Thymus (tissue), 14 donors: ENCODE measurements at places on chromosomes 3 and 15. TPM values are rescaled to one million over a fixed set of nuclear protein-coding genes. Genes with fewer than 3 reads are reported as not detected.

DNA sequence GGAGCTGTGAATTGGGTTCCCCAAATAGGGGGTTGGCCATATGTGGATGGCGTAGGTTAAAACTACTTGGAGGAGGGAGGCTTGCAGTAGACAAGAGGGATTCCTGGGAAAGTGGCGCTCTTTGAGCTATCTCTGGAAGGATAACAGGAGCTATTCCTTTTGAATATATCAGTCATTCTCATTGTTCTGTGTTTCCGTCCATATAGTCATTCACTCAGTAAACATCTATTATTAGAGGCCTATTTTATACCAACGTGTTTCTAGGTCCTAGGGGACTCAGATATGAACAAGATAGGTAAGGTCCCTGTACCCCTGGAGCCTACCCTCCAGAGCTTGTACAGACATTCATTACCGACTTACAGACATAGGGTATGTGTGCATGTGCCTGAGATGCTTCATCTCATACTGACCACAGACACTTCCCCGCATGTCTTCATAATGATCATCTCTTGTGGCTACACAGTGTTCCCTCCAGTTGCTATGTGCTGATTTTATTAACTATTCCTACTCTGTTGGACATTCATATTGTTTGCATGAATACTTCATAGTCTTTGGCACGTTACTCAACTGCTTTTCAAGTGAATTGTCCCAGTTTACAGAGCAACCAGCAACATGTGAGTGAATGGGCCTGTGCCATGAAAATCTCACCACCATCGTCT is 55.8 kb upstream of the VILL start:
- DNase-seq, result no peak

Gene C3orf52
- total RNA-seq, result 9.9 TPM

- no peak for DNase-seq
Measured at GRCh38 chr3:47856669-47857068, 53.7 kb downstream of the DHX30 start.

Gene SEMA6D
- total RNA-seq, result 7.6 TPM

GRCh38 chr3:39098473-39099000 is 8.9 kb downstream of the GORASP1 start:
- no peak for DNase-seq

GRCh38 chr15:56877255-56877970 is 41.0 kb upstream of the TCF12 start:
- no peak for DNase-seq

Gene GPR15
- 0.47 TPM for total RNA-seq

GRCh38 chr3:153927107-153927506 is 194.1 kb upstream of the ARHGEF26 start:
- peak; percentile 2 for DNase-seq

Gene DUOXA1
- 0.24 TPM for total RNA-seq

DNA sequence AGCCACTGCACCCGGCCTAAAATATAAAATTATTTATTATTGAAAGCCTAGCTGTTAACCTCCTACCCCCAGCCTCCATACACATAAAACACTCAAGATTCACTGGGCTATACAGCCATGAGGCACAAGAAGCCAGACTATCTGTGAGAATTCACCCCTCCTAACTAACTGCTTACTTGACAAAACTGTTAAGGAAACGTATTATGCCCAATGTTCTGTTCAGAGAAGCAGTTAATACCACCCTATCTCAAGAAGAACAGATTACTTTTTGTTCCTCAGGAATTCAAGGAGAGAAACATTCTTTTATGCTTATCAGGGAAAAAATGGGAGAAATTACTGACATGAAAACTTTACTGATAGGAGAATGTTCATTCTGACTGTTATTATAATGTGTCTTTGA is 144.1 kb downstream of the BBX start:
- no peak for DNase-seq

Gene MB21D2
- 1.5 TPM for total RNA-seq

Gene HGD
- 0.38 TPM for total RNA-seq

DNA sequence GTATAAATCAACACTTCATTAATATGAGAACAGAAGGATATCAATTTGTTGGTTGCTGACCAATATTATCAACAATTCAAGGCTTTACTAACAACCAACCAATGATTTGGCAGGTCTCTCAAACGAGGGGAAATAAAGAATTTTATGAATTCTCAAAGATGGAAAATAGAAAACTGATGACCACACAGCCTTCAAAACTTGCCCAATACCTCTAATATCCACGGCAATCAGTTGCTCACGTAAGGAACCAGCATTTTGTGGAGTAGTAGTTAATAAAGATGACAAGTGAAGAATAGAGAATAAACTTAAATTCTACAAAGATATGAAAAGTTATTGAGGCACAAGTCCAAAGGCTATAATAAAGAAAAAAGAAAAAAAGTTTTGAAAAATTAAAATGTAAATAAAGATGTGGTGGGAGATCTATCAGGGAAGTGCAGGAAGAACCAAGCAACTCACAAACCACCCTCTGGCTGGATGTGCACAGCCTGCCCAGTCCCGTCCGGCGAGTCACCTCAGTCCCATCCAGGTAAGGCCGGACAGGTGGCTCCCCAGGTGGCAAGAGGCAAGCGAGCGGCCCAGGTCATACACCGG is 808 bp downstream of the GK5 start:
- no peak for DNase-seq

DNA sequence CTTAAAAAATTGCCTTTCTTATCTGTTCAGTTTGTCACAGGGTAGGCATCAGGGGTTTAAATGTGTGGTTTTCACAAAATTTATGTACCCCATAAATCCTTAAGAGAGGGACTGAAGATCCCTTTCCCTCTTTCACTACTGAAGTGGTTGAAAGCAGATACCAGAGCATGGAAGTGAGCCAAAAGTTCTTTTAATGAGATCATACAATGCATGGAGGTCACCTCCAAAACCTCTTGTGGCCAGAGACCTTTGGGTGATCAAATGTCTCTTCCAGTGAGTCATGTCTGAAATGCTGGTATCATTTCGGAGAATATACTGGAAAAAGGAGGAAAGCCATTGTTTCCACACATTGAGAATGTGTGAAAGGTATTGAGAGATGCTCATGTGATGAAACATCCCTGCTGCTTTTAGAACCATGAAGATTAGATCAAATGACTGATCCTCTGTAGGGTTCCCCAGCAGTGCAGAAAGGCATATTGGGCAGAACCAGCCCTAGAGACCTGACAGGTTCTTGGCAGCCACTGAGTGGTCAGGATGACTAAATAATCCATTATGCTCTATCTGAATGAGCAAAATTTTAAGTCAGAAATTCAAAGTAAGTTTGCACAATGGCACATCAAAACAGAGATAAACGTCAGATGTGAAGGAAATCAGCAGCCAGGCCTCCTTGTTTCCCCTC is 165.8 kb upstream of the SLC2A2 start:
- DNase-seq, result no peak

Gene FRMD5
- total RNA-seq, result 0.09 TPM

DNA sequence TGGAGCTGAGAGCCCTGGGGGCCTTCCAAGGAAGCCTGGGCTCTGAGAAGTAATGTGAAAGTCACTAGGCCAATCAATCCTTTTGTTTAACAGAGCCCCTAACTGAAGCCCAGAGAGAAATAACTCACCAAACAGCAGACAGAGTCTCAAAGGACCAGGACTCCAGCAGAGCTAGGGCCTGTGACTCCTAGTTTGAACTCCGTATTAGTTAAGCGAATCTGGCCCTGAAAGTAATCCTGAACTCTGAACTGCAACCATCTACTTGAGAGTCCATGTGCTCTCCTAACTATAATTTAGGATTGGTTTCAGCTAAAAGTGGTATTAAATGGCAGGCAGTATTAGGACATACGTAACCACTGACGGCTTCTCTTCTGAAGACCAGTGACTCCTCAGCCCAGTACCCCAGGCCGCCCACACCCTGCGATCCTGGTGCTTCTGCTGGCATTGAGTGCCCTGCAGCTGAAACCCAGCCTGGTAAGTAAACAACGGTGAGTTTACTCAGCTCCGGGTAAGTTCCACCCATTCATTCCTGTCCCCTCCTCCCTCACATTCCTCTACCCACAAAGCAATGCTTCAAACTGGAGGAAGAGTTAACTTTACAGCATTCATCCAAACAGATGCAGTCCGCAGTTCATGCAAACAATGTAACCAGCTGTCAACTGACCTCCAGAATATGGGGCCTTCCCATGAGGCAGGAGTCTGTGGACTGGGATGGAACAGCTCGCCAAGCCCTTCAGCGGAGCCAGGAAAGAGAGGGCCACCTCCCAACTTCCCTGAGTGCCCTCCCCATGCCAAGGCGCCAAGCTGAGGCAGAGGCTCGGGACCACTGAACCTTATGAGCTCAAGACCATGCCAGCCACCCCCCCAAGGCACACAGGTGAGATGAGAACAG is 7.3 kb downstream of the MYO5C start:
- DNase-seq, result no peak

- DNase-seq, result no peak
Measured at GRCh38 chr3:184015381-184016019, 2.2 kb downstream of the ABCC5 start.

DNA sequence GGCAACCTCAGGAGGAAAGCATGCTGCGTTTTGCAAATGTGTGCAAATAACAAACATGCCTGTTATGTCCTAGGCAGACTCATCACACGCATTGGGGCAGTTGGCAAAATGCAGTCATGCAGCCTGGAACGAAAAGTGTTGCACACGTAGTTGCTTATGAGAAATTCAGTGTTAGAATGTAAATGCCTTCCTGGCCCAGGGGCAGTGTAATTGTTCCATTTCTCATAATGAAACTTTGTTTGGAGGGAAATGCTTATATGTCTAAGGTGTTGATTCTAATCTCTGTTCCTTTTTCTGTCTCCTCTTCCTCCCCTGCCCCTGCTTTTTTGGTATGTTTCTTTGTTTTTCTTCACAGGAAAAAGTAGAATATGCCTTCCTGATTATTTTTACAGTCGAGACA is 156.0 kb downstream of the CACNA1D start:
- no peak for DNase-seq

- DNase-seq, result no peak
Measured at GRCh38 chr3:15326037-15326436, 6.3 kb downstream of the SH3BP5 start.

Gene GMPPB
- total RNA-seq, result 17.0 TPM

- DNase-seq, result no peak
Measured at GRCh38 chr3:140128217-140128616, 193.2 kb downstream of the CLSTN2 start.

Gene NR2E3
- total RNA-seq, result 0.05 TPM

DNA sequence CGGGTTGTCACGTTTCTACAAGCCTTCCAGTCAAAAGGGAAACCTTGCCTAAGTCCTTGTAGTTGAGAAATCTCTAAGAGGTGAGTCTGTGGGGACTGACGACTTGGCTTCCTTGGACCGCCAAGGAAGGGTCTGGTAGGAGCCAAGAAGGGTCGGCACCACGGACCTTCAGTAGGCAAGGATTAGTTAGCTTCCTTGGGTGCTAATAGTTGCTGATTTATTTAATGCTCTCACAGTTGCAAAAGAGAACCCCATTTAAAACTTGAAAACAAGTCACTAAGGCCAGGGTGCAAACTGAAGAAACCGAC is 361 bp upstream of the LCMT2 start:
- no peak for DNase-seq

GRCh38 chr3:74273555-74274402 is 340.7 kb downstream of the CNTN3 start:
- no peak for DNase-seq

Gene BTLA
- total RNA-seq, result 19.4 TPM

GRCh38 chr15:28935316-28935715 is 49.5 kb downstream of the APBA2 start:
- DNase-seq, result no peak

DNA sequence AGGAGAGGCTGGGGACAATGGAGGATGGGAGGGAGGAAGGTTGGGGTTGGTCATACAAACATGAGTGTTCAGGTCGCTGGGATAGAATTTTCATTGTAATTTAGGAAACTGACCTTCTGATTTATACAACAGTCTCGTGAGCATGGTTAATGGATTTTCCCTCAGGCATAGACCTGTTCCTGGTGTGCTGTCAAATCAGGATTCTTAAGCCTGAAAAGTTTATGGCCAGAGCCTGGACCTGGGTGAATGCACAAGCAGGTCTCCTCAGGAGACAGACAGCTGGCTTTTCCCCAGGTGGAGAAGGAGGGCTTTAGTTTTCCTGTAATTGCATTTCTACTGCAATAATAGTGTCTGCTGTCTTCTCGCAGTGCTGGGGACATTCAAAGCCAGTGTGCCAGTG is 338.0 kb downstream of the SHQ1 start:
- DNase-seq, result no peak

Gene RPP25
- total RNA-seq, result 3.5 TPM

DNA sequence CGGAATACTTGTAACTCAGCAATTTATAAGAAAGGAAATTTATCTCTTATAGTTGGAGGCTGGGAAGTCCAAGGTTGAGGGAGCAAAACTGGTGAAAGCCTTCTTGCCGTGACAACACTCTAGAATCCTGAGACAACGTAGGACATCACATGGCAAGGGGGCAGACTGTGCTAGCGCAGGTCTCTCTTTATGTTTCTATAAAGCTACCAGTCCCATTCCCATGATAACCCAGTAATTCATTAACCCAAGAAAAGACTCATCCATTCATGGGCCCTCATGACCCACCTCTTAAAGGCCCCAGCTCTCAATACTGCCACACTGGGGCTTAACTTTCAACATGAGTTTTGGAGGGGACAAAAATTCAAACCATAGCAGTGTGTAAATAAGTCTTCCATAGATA is 260.2 kb downstream of the ZBTB20 start:
- DNase-seq, result no peak

DNA sequence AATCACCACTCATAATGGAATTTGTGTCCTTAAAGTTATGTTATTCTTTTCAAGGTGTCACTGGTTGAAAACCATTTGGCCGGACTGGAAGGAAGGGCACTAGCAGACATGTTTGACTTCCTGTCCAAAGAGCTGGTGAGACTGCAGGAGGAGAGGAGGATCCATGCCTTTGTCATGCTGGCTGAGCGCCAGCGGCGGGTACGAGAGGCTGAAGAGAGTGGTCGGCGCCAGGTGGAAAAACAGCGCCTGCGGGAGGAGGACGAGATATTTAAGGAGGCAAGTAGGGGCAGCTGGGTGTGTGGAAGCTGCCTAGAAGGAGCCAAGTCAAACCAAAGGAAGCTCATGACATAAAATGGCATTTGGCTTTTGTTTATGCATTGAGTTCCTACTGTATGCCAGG is 38.0 kb upstream of the NR1I2 start:
- DNase-seq, result no peak

- no peak for DNase-seq
Measured at GRCh38 chr3:76310089-76310488, 524.7 kb upstream of the ZNF717 start.

- DNase-seq, result no peak
Measured at GRCh38 chr15:91165850-91166249, 65.8 kb downstream of the SV2B start.

Gene PGBD4
- 1.4 TPM for total RNA-seq

- DNase-seq, result no peak
Measured at GRCh38 chr3:111619833-111620232, 24.7 kb upstream of the ZBED2 start.

Gene MLH1
- 59.2 TPM for total RNA-seq
